ENCODE measurements at places on chromosomes 5 and 9.

DNA sequence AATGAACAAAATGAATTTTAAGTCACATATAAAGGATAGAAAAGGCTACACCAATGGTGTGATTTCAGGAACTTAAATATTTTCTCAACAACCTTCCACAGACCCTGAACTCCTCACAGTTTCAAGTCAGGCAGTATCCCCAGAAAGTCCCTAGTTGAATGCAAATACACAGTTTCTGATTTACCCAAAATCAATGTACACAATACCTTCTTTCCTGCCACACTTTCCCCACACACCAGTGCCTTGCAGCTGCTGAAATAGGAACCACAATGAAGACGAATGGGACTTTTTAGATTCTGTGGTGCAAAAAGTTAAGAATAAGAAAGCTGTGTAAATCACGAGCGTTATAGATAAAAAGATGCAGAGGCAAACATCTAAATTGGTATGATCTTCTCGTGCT, 552.4 kb upstream of the MEF2C start:
- no peak for DNase-seq

DNA sequence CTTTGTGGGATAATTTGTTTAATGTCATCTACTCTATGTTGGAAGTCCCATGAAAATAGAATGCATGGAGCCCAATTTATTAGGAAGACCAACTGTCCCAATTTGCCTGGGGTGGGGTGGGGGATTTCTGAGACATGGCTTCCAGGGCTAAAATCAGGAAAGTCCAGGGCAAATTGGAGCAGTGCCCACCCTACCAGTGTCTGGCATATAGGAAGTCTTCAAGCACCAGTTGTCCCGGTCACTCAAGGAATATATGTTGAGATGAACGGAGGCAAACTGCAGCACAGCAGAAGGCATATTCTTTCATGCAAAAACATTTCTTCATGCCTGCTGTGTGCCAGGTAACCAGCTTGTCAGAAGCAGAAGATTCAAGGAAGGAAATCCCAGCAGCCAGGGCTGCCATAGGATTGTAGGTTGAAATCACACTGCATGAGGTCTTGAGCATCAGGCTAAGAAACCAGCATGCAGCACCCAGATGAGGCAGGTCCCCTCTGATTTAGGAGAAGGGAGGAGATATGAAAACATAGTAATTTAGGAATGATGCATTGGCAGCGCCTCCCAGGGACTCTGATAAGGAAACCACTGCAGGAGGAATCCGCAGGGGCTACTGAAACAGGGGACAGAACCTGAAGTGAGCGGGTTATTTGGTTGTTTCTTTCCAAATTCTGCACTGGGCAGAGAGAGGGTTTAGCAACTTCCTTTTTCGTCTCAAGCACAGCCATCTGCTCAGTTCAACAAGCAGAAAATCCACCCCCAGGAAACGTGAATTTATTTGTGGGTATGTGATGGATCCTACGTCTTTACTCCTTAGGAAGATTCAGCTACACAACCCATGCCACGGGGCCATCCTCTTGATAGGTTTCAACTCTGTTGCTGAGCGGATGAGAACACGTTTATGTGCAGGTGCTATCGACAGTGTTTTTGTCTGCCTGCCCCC, 112.6 kb upstream of the CPEB4 start:
- DNase-seq: no peak

GRCh38 chr9:132538071-132538470, 44.3 kb upstream of the BARHL1 start:
- DNase-seq: no peak

GRCh38 chr9:5630081-5630507, 1.2 kb downstream of the RIC1 start:
- DNase-seq: no peak

GRCh38 chr5:117135851-117136250, 561.2 kb upstream of the SEMA6A start:
- no peak for DNase-seq

DNA sequence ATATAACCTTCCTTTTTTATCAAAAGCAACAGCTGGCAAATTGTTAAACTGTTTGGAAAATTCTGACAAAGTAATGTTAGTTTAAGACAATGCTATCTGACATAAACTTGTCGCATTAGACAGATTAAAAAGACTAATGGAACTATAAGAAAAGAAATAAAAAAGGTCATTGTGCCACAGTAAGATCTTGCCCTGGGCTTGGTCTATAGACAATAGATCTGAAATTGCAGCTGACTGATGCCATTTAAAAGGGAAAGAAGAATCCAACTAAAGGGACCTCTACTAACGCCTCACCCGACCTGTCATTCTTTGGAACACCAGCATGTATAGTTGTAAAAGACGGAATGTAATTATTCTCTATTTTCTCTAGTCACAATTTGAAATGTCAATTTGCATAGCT, 644.4 kb upstream of the GRAMD2B start:
- DNase-seq: no peak

DNA sequence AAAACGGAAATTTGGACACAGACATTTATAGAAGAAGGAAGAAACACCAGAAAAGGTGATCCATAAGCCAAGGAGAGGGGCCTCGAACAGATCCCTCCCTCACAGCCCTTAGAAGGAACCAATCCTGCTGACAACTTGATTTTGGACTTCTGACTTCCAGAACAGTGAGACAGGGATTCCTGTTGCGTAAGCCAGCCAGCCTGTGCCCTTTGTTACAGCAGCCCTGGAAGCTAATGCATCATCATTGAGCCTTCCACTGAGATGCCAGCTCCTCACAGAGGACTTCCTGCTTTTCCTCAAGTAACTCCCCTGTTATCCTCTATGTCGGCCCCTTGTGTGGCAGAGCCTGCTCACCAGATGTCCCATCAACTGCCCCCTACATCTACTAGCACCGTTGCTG, 94.1 kb downstream of the JMY start:
- no peak for DNase-seq

Data from AG04450 (cell line).